Stimulated activated naive CD8-positive, alpha-beta T cell treated with anti-CD3 and anti-CD28 coated beads, Interleukin-15, amount 100 ng/mL, for 72 hours (primary cell): ENCODE measurements at places on chromosomes 7 and 10.

DNA sequence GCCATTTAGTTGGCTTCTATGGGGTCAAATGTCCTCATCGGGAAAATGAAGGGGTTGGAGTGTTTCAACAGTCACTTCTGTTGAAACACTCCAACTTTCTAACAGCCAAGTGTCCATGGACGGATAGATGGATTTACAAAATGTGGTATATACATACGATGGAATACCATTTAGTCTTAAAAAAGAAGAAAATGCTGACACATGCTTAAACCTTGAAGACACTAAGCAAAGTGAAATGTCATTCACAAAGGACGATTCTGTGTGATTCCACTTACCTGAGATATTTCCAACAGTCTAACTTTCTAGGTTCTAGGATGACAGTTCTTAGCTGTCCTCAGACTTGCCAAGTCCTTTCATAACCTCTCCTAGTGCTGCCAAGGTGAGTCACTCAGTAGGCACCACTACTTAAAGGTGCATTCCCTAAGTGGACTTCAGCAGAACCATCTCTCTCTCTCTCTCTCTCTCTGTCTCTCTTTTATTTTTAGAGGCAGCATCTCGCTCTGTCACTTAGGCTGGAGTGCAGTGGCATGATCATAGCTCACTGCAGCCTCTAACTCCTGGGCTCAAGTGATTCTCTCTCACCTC lies 69.0 kb downstream of the DENND2A start:
- no peak for DNase-seq

GRCh38 chr7:105060923-105061322 lies 46.9 kb downstream of the KMT2E start:
- DNase-seq, result no peak

- DNase-seq, result no peak
Observed at GRCh38 chr10:56880606-56881005, 519.5 kb upstream of the ZWINT start.

GRCh38 chr10:59234194-59234593 lies 57.8 kb downstream of the PHYHIPL start:
- DNase-seq, result no peak

DNA sequence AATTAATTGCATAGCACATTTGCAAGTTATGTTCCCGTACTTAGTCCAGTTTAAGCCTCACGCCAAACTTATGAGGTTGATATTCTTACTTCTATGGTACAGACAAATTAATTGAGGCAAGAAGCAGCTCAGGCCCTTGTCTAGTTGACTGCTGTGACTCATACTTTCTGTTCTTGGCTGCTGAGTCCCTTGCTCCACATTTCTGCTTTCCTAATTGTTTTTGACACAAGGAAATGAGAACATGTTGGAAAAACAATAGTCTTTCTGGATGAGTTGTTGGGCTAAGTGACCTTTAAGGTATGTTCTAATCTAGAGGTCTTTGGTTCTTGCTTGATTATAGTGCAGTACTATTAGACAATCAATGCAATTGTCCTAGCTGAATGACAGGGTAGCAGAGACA lies 331.8 kb downstream of the NRG3 start:
- DNase-seq, result no peak

GRCh38 chr10:3805201-3805790 lies 20.3 kb upstream of the KLF6 start:
- peak; percentile 71 for DNase-seq

DNA sequence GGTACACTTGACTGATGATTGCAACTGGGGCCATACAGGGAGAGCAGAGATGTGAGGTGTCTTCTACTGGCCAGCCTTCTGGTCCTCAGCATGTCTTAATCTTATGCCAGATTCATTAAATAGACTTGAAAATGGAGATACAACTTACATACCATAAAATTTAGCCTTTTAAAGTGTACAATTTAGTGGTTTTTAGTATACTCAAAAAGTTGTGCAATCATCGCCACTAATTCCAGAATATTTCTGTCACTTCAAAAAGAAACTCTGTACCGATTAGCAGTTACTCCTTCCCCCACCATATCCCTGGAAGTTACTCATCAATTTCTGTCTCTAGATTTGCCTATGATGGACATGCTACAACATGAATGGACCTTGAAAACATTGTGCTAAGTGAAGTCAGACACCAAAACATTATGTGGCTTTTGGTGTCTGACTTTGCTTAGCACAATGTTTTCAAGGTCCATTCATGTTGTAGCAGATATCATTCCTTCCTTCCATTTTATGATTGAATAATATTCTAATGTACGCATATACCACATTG lies 53.0 kb downstream of the SH2D4B start:
- no peak for DNase-seq

DNA sequence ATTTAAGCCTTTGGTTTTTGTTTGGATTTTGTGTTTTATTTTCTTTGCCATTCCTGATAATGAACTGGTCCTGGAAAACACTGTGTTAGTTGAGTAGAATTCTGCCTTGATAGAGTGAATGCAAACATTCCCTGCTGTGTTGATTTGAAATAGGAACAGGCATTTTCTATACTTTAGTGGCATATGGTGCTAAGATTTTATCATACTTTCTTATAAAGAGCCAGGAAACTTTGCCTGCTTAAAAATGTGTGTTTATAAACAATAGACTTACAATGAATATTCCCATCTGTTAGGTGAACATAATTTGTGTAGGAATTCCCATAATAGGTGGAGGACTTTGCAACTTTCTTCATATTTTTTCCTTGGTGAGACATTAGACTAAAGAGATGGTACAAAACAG lies 333.3 kb downstream of the SDK1 start:
- no peak for DNase-seq

GRCh38 chr7:154409703-154410311 lies 357.6 kb downstream of the DPP6 start:
- no peak for DNase-seq

GRCh38 chr10:88097536-88097935 lies 234.1 kb downstream of the PTEN start:
- no peak for DNase-seq

DNA sequence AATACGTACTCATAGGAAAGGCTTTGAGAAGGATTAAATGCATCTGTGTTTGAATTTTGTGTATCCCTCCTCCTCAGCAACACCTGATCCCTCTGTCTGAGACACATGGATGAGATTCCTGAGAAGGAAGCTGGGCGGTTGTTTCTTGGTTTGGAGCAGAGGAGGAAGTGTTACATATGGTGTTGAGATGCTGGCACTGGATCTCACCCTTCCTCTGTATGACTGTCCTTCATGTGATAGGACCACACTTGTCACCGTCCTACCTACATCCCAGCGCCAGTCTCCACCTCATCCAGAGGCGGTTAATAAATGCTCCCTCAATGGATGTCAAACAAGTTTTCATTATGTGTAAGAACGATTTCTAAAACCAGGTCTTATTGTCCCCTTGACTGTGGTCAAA lies 49.4 kb upstream of the KLF6 start:
- no peak for DNase-seq

GRCh38 chr7:12294701-12295100 lies 83.6 kb downstream of the TMEM106B start:
- DNase-seq, result no peak

DNA sequence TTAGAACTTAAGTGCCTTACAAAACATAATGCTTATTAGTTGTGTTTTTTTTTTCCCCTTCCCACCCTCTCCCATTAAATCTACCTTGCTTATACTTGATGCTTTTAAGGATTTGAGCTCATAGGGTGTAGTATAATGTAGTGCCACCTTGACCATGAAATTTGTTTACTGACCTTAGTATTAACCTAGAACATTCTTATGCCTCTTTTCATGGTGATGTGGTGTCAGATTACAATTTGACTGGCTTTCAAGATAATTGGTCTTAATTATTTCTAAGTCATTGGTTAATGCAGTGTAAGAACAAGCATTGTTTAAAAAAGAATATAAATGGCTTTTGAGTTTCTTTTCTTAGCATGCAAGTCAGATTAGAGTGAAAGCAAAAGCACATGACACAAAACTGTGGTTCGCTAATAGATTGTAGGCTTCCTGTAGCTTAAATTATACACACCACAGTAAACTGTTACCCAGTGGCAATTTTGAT lies 61.8 kb downstream of the ADD3 start:
- DNase-seq, result no peak

- DNase-seq, result no peak
Observed at GRCh38 chr7:157818701-157819454, 482.1 kb downstream of the DNAJB6 start.

DNA sequence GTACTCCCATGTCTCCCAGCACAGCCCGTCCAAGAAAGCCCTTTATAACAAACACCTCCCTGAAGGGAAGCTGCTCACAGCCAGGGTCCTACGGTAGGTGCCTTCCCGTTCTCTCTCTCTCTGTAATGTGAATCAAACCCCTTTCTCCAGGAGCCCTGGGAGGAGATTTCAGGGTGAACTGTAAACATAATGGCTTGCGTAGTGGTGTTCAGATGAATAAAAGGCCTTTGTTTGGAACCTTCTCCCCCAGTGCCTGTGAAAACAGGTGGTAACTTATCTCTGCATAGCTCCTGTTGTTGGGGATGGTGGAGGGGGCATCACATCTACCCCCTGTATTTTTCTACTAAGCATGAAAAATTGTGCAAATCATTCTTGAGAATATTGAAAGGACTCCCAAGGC lies 12.4 kb downstream of the CALHM2 start:
- no peak for DNase-seq

DNA sequence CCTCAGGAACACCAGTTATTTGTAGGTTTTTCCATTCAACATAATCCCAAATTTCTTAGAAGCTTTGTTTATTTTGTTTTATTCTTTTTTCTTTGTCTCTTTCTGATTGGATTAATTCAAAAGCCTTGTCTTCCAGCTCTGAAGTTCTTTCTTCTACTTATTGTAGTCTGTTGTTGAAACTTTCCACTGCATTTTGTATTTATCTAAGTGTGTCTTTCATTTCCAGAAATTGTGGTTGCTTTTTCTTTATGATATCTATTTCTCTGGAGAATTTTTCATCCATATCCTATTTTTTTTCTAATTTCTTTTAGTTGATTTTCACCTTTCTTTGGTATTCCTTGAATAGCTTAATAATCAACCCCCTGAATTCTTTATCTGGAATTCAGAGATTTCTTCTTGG lies 58.5 kb downstream of the SLC18A2 start:
- no peak for DNase-seq

DNA sequence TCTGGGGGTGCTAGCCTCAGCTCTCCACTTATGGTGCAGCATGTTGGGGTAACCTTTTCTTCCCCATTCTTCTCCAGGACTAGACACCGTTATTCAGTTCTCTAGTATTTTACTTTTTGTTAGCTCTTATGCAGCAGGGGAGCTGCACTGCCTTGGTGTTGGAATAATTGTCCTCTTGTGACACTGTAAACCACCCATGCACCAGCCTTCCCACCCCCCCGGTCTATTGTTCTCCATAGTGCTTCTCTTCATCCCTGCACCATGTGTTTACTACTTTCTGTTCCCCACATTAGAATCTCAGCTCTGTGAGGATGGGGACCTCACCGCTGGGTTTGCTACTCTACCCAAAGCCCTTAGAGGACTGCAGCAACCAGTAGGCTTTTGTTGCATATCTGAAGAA lies 230.7 kb downstream of the RPS24 start:
- no peak for DNase-seq

DNA sequence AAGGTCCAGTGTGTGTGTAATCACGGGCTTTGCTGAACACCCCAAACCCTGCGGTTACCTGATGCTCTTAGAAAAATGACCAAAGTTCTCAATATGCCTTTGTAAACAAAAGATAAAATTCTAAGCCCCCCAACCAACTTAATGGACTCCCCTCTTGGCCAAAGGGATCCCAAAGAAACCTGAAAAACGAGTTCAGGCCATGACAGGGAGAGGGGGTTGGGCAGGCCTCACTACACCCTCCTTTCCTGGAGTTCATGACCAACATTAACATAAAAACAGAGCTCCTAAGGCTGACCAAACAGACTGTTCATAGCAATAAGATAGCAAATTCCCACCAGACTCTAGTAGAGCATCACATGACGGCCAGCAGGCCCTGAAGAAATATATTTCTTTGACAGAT lies 3.0 kb upstream of the VIPR2 start:
- DNase-seq, result no peak

GRCh38 chr10:96513698-96514561 lies at the start of gene TLL2:
Gene TLL2 (minus strand): TSS chr10:96513926. CDS start chr10:96513685, 241 bp downstream.
- peak; percentile 63 for DNase-seq

- no peak for DNase-seq
Observed at GRCh38 chr7:101177644-101178043, 2.4 kb downstream of the NAT16 start.

- peak; percentile 23 for DNase-seq
Observed at GRCh38 chr10:51700228-51700817, 928 bp upstream of the CSTF2T start.

- peak; percentile 19 for DNase-seq
Observed at GRCh38 chr7:21767300-21767900, 178.3 kb downstream of the CDCA7L start.

- DNase-seq, result no peak
Observed at GRCh38 chr7:105578496-105578895, 2.8 kb downstream of the EFCAB10 start.

GRCh38 chr7:12729112-12729511 lies 41.7 kb downstream of the ARL4A start:
- DNase-seq, result no peak

DNA sequence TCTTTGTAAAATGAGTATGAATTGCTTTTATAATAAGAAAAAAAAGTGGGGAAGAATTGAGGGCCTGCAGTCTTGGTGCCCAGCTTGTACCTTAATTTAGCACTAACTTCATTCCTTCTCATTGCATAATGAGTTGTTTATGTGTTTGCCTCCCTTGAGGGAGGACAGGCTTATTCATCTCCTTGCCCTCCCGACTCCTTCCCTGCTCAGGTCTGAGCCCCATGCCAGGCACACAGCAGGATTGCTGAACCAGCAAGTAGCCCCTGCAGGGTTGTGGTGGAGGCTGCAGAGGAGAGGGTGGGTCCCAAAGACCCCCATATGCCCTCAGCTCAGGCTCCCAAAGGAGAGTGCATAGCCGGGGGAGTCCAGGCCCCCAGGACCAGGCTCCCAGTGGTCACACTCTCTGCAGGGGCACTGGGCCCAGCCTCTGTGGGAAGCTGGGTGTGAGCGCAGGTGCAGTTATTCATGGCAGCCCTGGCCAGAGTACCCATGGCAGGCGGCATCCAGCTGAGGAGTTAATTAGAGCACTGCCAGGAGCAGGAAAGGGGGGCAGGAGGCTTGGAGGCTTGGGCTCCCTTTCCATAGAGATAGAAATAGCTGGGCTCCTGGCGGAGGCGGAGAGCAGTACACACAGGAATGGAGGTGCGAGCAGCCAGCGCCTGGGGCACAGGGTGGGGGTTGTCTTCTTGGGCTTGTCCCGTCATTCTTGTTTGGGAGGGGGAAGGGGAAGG lies 28.2 kb upstream of the GOLGA7B start:
- DNase-seq, result no peak

GRCh38 chr10:19816411-19817230 lies at the start of gene PLXDC2:
Gene PLXDC2 (plus strand): TSS chr10:19816432.
- DNase-seq, result no peak

GRCh38 chr7:128893251-128894100 lies 17.0 kb downstream of the KCP start:
- no peak for DNase-seq

- no peak for DNase-seq
Observed at GRCh38 chr10:93287775-93288174, 194.4 kb downstream of the MYOF start.

DNA sequence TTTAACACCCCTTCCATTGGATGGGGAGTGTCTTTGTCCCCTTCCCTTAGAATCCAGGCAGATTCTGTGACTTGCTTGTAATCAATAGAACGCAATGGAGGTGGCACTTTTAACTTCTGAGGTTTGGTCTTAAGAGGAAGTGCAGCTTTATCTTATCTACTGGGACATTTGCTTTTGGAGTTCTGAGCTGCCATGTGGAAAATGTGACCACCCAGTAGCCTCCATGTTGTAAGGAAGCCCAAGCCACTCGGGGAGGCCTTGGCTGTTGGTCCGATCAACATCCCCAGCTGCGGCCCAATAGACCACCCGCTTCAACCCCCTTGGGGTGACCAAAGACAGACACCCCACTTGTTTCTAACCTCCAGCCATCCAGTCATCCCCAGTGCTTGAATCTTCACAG lies 86.3 kb upstream of the FAM171A1 start:
- no peak for DNase-seq
